ENCODE measurements at places on chromosomes 7 and 10. TPM values are rescaled to one million over a fixed set of nuclear protein-coding genes. Genes with fewer than 3 reads are reported as not detected.

GLI3 gene
- 6.4 TPM for total RNA-seq

CLDN12 gene
- 44.8 TPM for total RNA-seq

RAB19 gene
- not detected for total RNA-seq

ADARB2 gene
- not detected for total RNA-seq

FXYD4 gene
- not detected for total RNA-seq

SPAM1 gene
- total RNA-seq: not detected

ATOH7 gene
- total RNA-seq: not detected

PSMG3 gene
- total RNA-seq: 21.3 TPM

PHKG1 gene
- 1.3 TPM for total RNA-seq

MSS51 gene
- total RNA-seq: 1.5 TPM

SMO gene
- 12.6 TPM for total RNA-seq

HKDC1 gene
- total RNA-seq: 2.1 TPM

CYP2E1 gene
- total RNA-seq: 0.50 TPM

KDM7A gene
- 4.8 TPM for total RNA-seq

- DNase-seq: no peak
These were observed 160.6 kb upstream of the ADO start for GRCh38 chr10:62643606-62644587.

GRCh38 chr7:79398138-79398749 is 55.2 kb downstream of the MAGI2 start:
- peak; percentile 14 for DNase-seq

- no peak for DNase-seq
These were observed 23.2 kb downstream of the PLXNA4 start for GRCh38 chr7:132553031-132553430.

DNA sequence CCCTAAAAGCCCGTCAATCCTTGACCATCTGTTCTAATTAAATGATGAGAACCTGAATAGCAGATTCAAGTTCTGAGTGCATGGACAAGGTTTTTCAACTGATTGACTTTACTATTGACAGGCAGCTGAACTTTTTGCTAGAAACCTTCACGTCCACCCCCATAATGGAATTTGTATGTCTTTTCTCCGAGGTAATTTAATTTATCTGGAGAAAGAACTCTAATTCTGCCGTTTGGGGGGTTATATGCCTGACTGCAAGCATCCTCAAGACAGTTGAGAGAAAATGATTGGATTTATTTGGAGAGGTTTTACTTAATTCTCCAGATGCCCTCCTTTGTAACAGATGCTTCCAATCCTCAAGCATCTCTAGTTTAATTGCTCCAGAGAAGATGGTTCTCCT is 1053.4 kb upstream of the AUTS2 start:
- no peak for DNase-seq

DNA sequence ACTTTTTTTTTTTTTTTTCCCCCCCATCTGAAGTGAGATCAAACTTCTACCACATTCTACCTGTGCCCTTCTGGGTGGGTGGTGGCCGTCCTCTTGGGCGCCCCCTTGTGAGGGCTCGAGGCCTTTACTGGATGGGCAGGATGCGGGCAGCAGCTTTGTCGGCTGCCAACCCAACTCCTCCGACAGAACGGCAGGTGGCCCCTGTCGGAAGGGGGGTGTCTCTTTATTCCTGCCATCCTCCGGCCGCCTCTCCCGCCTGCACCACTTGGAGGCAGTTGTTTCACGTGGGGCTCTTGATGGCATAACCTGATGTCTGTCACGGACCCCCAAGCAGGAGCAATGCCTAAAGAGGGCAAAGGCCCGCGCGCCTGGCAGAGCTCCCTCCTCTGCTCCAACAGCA is 31.0 kb downstream of the AMZ1 start:
- no peak for DNase-seq

DNA sequence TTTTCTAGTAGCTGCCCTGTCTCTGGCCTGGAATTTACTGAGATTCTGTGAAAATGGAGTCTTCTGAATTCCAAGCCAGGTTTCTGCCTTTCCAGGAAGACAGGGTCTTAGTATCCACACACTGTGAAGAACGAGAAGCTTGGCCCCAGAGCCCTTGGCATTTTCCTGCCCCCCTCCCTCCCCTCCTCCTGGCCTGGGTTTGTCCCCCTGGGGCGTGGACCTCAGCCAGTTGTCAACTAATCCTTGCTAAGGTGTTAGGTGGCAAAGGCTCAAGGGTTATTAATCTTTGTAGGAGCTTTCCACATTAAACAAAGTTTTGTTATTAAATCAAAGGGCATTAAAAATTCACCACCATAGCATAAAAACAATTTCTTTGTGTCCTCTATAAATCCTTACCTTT is 329.5 kb downstream of the RNLS start:
- no peak for DNase-seq

DNA sequence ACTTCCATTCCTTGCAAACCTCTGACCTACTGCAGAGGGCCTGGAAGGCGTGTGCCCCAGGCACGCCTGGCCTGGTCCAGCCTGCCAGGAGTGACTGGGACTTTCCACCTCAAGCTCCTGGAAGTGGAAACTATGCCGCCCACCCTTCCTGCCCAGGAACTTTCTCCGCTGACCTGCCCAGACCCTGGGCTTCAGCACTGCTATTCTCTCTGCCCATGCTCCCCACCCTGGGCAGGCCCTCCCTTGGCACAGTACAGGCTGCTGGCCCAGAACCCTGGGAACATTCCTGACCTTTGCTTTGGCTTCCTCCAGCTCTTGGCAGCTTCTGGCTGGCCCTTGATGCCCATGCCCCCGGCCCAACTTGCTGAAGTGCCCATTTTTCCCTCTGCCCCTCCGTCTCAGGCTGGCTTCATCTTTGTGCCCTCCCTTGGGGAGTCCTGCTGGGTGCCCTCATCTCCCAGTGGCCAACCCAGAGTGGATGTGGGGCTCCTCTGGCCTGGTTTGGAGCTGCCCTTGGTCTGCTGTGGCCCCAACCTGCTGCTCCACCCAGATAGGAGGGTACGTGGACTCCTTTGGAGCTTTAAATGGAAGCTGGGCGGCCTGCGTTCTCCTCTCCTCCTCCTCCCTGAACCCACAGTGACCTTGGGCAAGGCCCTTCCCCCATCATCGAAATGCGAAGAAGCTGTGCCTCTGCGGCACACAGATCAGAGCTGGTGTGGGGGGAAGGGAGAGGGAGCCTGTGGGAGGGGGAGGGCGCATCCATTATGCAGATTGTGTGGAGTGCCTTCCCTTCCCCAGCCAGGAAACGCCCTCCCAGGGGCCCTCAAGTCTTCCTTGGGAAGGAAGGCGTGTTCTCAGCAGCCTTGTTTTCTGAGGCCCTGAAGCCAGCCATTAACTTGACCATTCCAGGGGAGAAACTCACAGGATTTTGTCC is 3.4 kb downstream of the MMRN2 start:
- peak; percentile 76 for DNase-seq

DNA sequence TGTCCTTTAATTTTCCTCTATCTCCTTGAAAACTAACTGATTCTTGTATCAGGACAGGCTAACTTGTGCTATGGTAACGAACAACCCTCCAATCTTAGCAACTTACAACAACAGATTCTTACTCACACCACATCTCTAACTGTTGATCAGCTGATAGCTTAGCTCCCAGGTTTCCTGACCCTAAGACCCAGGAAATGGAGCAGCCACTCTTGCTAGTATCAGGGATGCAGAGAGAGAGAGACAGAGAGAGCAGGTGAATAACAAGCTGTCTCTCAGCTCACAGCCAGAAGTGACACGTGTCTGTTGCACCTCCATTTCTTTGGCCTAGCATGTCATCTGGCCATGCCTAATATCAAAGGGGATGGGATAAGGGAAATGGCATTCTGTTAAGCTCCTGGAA is 1289.0 kb upstream of the AUTS2 start:
- no peak for DNase-seq

DNA sequence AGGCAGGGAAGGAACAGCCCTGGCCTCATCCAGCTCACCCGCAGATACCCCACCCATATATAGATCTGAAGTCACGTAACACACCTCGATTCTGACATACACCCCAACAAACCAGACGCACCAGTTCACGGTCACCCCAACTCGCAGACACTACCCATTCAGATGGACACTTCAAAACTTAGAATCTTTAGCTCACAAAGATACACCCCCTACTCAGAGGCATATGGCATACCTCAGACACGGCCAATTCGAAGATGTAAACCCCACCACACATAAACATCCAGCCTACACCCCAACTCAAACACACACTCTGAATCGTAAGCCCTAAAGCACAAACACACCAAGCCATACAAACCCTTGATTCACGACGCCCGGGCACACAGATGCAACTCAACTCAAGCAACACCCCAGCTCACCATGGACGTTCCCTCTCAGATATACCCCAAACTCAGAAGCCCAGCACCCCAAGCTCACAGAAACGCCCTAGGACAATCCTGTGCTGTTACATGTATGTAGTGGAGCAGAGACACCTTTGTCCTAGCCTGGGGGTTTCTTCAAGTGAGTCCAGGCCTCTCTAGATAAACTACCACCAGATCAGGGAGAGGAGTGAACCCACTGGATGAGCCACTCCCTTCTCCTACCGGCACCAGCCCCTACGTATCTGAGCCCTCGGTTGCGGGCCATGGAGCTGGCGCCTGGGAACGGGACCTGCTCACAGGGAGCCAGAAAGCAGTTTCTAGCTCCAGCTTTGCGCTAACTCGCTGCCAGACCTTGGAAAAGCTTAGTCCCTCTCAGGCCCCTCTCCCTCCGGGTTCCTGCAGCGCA is 8.8 kb downstream of the PSD start:
- DNase-seq: no peak

- DNase-seq: no peak
These were observed 650 bp upstream of the ZFAND2A start for GRCh38 chr7:1160670-1161021.

DNA sequence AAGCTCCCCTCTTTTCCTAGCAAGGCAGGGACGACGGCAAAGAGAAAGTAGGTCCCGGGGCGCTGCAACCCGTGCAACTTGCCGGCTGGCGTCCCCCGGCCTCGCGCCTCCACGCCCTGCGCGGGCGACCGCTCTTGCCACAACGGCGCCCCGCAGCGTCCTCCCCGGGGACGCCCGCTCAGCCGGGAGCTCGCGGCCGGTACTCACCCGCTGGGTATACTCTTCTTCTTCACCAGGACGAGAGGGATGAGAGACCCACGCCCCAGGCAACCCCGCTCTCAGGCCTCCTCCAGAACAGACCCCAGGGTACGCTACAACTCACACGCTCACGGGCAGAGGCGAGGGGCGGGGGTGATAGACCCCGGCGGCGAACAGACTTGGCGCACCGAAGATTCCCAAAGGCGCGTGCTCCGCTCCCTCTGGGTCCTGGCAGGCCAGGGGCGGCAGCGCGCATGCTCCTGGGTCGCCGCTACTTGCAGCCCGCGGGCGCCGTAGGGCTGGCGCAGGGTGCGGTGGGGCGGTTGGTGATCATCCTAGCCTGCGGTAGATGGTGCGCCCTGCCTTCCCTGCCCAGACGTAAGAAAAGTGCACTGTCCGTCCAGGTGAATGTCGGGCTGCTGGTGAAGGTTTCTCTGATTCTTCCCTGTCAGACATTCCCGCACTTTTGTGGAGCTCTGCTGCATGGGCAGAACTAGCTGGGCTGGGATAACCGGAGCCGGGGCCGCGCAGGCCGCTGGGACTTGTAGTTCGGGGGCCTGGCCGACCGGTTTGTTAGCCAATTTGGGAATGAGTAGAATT is at the start of gene CC2D2B:
TSS of gene CC2D2B (plus strand) at position 520 of the 798 bp plus-strand sequence. CDS start 3,349 bp downstream, outside the sequence.
- DNase-seq: peak; percentile 85

DNA sequence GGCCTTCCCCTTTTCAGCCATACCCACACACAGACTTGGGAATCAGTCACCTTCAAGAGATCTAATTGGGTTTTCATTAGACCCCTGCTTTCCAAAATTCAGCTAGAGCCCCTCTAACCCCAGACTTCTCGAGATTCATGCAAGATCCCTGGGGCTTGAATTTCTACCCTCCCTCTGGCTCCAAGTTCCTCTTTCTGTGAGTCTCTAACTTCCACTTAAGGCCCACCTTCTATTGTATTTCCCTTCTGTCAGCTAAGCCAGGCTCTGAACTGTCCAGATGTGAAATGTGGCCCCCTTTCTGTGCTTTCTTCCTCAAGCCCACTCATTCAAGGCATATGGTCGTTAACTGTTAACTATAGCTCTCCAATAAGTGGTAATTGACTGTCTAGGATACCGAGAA is 132.2 kb downstream of the ZNF365 start:
- DNase-seq: no peak

GRCh38 chr7:112873831-112874553 is 83.8 kb upstream of the TMEM168 start:
- DNase-seq: no peak

DNA sequence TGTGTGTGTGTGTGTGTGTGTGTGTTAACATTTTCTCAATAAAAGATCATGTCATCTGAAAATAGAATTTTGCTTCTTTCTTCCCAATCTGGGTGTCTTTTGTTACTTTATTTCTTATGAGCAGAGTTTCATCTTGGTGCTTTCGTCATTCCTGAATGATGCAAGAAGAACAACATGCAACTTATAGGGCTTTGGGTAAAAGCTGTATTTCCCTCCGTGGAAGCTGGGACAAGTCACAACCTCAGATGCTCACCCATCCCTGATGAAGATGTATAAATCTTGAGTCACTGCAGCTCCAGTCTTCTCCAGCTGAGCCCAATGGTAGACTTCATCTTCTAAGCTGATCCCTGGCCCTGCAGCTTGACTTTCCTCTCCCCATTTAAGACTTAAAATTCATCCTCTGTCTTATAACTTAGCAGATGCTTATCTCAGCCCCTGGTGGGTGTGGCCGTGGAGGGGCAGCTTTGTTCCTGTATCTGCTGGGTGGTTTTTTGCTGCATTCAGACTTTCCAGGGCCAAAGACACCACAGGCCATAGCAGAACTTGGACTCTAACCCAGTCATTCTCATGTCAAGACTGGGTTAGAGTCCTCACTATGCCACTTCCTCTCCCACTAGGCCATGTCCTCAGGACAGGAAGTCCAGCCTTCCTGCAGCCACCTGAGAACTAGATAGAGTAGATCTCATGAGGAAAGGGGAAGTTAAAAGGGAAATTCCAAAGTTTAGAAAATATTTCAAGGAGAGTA is 356.4 kb downstream of the TNS3 start:
- peak; percentile 58 for DNase-seq

- no peak for DNase-seq
These were observed 217.9 kb downstream of the GLRX3 start for GRCh38 chr10:130353928-130354572.

Measured in fibroblast of lung (primary cell).